ENCODE measurements at places on chromosomes 16 and 17.

GRCh38 chr17:15921640-15922039, 23.3 kb upstream of the ADORA2B start:
- DNase-seq: no peak

GRCh38 chr17:14434506-14434905, 133.6 kb downstream of the HS3ST3B1 start:
- DNase-seq: no peak

GRCh38 chr16:12440228-12440530, 363.5 kb downstream of the CPPED1 start:
- no peak for DNase-seq

GRCh38 chr17:12744298-12744697, 45.0 kb upstream of the ARHGAP44 start:
- no peak for DNase-seq

GRCh38 chr17:70144260-70144846, 25.0 kb upstream of the KCNJ2 start:
- DNase-seq: no peak

Data from DMS79 (cell line).